ENCODE measurements at places on chromosomes 2 and 18.
A peak's percentile ranks its signal among the peaks of the same experiment; 100 is the strongest.

- DNase-seq = no peak
These were observed 6.8 kb downstream of the PECR start for GRCh38 chr2:216074794-216075193.

DNA sequence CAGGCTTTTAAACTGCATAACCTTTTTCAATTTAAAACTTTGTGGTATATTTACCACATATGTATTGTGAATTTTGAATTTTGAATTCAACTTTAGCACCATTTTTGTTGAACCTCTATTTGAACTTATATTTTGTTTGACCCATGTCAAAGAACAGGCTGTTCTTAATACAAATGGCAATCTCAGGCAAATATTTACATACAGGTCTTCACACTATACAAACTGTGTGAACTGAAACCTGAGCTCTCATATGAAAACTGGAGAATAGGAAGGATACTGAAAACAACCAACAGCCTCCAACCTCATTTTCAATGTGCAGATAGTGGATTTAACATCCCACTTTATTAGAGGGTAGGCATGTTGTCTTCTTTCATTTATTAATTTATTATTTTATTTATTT is 491.8 kb downstream of the KCNJ3 start:
- no peak for DNase-seq

GRCh38 chr2:8238521-8239230 is 443.2 kb upstream of the ID2 start:
- no peak for DNase-seq

DNA sequence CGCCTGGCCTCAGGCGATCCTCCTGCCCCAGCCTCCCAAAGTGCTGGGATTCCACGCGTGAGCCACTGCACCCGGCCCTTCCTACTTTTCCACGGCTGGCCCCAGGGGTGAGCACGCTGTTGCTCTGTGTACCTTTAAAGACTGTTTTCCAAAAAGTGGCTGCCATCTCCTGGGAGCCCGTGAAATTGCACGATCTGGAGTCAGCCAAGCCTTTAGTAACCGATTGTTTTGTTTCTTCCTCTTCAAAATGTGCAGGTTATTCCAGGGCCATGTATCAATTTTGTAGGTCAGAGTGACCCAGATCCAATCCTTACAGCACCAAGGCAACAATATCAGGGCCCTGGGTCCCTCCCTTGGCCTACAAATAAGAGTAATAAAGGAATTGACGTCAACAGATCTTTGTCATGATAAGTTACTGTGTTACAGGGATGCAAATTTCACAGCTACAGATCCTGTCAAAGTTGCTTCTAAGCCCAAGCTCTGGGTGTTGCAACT is 135.6 kb upstream of the ZNF236 start:
- peak; percentile 47 for DNase-seq

GRCh38 chr2:151200844-151201243 is 60.8 kb downstream of the RBM43 start:
- DNase-seq = no peak

GRCh38 chr2:120530781-120531180 is 184.8 kb downstream of the INHBB start:
- no peak for DNase-seq

- no peak for DNase-seq
These were observed 54.6 kb upstream of the PHLPP1 start for GRCh38 chr18:62660691-62661090.

- DNase-seq = no peak
These were observed 92.6 kb downstream of the LYPD6 start for GRCh38 chr2:149422991-149423338.

DNA sequence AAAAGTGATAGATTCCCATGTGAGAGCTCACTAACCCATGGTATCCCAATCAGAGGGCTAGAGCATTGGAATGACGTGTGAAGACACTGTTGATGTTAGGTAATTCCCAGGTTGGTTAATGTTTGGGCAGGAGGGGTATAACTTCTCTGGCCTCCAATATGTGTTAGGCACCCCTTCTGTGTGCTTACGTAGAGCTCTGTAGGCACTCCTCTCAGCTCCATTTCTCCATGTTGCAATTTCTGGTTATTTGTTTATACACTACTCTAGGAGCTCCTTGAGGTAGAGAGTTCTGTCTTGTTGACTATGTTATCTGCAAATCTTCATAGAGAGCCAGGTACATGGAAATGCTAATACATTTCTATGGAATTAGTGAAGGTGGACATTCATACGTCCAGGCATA is 153.5 kb downstream of the RPIA start:
- DNase-seq = no peak

- no peak for DNase-seq
These were observed 58.4 kb upstream of the ITGB6 start for GRCh38 chr2:160258492-160258805.

- DNase-seq = no peak
These were observed 152.6 kb upstream of the TTC39C start for GRCh38 chr18:23861805-23862470.

GRCh38 chr2:232473467-232473890 is 14.2 kb downstream of the ECEL1 start:
- DNase-seq = no peak

DNA sequence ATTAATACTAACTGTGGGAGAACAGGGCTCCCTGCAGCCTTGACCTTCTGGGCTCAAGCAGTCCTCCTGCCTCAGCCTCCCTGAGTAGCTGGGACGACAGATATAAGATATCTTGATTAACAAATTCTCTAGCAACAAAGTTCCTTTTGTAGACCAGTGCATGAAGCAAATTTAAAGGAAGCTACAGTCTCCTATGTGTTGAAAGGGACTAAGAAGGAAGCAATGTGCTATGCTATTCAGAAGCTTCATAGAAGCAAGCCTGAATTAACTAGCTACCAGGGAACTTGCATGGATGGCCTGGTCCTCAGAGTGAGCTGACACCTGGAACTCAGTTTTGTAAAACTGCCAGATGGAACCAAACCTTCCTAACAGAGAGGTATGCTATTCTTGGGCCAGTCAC is 33.2 kb downstream of the RAPH1 start:
- DNase-seq = no peak

GRCh38 chr2:174336501-174337336 is 2.0 kb downstream of the SP9 start:
- DNase-seq = peak; percentile 50

DNA sequence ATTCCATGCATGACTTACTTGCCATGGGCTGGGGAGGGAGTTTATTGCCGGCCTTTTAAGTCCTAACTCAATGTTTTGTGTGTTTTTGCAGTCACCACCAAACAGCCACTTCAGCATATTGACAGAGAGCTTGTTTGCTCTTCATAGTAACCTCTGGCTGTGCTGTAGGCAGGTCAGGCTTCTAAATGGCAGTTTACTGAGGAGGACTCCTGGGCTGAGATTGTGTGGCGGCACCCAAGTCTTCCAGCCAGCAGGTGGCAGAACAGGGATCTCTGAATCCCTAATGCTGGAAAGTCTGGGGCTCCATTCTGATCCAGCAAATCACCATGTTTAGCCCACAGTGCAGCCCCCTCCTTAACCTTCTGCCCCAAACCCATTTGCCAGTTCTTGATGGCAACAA is 121.2 kb downstream of the CAPN13 start:
- no peak for DNase-seq

DNA sequence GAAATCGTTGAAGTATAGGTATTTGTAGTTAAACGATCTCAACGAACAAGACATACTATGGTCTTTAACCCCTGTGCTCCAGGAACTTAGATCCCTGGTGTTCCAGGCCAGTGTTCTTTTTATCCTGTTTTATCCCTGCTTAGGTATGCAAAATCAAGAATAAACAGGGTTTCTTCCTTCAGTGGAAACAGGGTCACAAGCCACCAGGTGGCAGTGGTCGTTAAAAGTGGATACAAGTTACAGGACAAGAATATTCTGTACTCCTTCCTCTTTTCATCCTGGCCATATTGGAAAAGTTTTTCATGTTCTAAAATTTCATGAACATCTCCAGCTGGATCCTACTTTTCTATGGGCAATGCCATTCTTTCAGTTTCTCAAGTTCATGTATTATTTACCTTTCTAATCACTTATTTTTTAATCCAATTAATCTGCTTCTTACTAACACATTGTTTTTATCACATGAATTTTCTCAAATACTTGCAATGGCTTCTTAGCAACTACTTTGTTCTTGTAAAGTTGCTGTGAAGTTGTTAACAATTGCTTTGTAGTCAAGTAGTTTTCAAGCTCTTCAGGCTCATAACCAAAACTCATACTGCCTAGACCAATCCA is 16.4 kb upstream of the HNMT start:
- DNase-seq = no peak

GRCh38 chr2:10042301-10043161 is 819 bp upstream of the KLF11 start:
- no peak for DNase-seq

DNA sequence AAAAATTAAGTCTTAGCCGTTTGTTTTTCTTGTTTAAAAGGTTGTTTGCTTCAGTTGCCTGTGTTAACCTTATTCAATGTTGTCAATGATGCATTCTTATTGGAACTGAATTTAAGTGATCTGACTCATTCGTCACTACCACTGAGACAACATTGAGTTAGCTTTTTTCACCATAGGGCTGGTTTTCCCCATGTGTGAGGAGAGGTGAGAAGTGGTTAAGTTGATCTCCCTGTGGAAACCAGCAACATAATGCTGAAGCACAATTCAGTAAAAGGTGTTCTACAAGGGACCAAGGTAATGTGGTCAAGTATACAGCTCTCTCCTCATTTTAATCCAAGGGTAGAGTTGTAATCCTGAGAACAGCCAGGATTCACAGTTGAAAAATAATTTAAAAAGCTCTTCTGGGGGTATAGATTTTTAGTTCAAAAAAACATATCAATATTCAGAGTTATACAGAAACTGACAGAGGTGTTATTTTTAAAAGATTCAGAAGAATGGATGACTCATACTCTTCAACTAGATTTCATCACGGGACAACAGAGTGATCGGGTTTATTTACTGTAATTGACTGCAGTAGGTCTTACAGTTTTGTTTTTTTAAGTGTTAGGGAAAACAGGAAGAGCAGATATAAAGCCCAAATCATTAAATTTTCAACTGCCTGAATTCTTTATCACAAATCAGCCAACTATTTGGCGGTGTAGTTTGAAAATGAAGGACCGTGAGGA is 12.6 kb downstream of the NOP58 start:
- no peak for DNase-seq

DNA sequence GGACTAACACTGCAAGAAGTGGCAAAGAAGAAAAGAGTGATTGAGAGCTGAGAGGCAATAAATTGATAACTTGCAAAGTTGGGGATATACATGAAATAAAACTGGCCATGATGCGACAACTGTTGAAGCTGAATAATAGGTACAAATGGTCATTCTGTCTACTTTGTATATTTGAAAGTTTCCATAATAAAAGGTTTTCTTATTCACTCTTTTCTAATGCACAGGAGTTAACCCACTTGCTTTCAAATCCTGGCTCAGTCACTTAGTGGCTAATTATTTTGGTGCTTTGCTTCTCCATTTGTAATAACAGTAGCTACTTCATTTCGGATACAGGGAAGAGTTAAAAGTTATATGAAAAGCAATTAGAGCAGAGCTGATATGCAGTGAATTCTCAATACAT is 159.7 kb upstream of the WDSUB1 start:
- DNase-seq = no peak

- DNase-seq = no peak
These were observed 468.3 kb upstream of the RAB12 start for GRCh38 chr18:8140841-8141501.

Data from NCI-H2081 treated with DMSO at 0.1 percent for 48 hours (cell line).